Astrocyte (in vitro differentiated cells and primary cell): ENCODE measurements at places on chromosomes 16 and 17. TPM values are rescaled to one million over a fixed set of nuclear protein-coding genes. Genes with fewer than 3 reads are reported as not detected.
A peak's percentile ranks its signal among the peaks of the same experiment; 100 is the strongest.

- DNase-seq = no peak
Measured at GRCh38 chr16:9090101-9090959, 1.1 kb upstream of the HAPSTR1 start.

- DNase-seq = no peak
Measured at GRCh38 chr16:1884155-1884760, 12.3 kb upstream of the MEIOB start.

DNA sequence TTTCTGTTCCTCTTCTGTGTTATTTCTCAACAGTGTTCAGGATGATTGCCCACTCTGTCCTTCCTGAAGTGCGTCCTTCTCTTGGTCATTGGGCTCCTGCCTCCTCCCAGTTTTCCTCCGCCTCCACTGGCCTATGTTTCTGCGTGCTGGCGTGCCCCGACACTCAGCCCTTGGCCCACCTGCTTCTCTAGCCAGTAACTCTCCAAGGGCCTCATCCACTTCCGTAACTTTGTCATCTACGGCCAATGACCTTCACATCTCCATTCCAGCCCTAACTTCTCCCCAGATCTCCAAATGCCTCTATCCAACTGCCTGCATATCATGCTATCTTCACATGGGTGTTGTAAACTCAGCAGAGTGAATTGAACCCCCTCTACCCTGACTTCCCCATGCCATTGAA lies 39.6 kb upstream of the RPL38 start:
- no peak for DNase-seq

Gene C16orf54
- not detected in 2 replicates for total RNA-seq

GRCh38 chr16:78961464-78961863 lies 639.1 kb downstream of the MAF start:
- no peak for DNase-seq

DNA sequence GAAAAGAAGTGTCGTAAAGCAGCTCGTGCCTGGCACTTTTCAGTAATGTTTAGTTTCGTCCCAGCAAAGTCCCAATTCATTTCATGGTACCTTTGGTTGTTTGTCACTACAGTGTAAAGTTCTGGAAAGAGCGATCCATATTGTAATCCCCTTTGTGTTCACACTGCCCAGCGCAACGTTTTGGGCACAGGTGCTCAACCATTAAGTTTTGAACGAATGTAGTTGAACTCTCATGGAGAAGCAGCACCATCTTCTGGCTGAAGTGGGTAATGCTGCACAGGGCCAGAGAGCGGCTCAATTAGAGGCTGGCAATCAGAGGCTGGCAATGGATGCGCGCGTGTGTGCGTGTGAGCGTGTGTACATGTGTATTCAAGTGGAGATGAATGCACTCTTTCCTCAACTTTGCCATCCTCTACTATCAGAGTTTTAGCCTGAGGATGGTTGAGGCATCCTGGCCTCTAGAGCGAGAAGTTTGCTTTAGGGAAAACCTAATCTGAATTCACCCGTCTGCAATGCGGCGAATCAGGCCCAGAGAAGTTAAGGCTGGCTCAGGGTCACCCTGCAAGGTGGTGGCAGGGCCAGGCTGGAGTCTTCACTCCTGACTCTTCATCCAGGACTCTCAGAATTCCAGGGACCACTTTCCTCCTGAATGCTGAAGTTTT lies 29.9 kb downstream of the DYNLL2 start:
- peak; percentile 22 for DNase-seq

- no peak for DNase-seq
Measured at GRCh38 chr17:18994631-18995030, 9.9 kb downstream of the FAM83G start.

Gene PYDC1
- total RNA-seq = not detected in 2 replicates

Gene KRTAP3-1
- total RNA-seq = not detected in 2 replicates

Gene KRTAP4-1
- total RNA-seq = not detected in 2 replicates

GRCh38 chr17:55198690-55199370 lies 65.9 kb upstream of the HLF start:
- DNase-seq = no peak

- no peak for DNase-seq
Measured at GRCh38 chr17:79000396-79001189, 9.0 kb downstream of the CANT1 start.

Gene SNAI3
- 0.22 and 0.48 TPM in 2 replicates for total RNA-seq

Gene RPUSD1
- total RNA-seq = 27.5 and 28.8 TPM in 2 replicates

- no peak for DNase-seq
Measured at GRCh38 chr16:12716658-12717057, 87.0 kb downstream of the CPPED1 start.

DNA sequence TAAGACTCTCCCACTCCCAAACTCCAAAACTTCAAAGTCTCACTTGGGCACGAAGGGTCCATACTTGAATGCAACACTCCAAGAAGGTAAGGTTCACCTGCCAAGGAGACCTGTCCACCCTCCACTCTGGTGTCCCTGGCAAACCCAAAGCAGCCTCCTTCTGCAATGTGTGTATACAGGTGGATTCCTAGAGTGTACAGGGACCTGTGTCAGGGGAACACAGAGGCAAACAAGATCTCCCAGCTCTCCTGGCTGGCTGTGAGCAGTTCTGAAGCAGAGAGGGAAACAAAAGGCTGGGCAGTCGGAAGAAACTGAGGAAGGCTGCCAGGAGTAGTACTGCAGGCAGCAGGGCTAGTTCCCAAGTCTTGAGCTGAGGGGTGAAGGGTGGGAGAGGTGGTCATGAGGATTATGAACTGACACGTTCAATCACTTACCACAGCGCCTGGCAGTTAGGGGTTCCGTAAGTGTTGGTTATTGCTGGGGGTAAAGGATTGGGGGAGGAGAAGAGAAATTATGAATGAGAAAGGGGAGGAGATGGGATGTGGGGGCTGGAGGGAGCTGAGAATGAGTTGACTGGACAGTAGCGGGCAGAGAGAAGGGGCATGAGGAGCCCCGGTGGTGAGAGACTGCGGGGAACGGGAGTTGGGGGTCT lies 795 bp downstream of the KCTD13 start:
- DNase-seq = no peak

Gene FAM222B
- total RNA-seq = 51.4 and 53.0 TPM in 2 replicates

DNA sequence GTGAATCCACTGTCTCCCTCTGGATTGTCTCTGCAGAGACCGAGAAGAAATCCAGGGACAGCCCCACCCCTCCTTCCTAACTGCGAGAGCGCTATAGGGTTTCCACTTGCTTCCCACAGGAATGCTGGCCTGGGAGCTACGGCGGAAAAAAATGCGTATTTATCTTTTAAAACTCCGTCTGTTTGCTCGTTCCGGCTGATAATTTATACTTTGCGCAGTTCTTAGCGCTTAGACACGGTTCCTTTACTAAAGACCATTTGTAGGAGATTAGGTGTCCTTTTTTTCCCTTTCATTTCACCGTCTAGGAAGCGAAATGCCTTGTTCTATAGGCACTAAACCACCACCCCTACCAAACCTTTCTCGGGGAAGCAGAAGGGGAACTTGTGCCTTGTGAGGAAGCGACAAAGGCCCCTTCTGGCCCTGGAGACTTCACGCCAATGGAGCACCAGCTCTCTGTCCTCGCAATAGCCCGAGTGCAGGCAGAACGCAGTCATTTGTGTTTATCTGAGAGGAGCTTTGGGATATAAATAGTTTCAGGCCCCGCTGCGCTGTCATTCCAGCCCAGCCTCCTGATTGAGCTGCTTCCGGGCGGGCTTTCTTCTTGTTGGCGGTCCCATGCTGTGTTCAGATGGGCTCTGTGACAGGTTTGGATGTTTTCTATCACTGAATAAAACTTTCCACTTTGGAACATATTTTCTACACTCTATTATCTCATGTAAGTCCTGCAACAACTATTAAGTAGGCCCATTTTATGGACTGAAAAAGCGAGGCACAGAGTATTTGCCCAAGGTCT lies 791 bp upstream of the SUPT4H1 start:
- DNase-seq = peak; percentile 65

DNA sequence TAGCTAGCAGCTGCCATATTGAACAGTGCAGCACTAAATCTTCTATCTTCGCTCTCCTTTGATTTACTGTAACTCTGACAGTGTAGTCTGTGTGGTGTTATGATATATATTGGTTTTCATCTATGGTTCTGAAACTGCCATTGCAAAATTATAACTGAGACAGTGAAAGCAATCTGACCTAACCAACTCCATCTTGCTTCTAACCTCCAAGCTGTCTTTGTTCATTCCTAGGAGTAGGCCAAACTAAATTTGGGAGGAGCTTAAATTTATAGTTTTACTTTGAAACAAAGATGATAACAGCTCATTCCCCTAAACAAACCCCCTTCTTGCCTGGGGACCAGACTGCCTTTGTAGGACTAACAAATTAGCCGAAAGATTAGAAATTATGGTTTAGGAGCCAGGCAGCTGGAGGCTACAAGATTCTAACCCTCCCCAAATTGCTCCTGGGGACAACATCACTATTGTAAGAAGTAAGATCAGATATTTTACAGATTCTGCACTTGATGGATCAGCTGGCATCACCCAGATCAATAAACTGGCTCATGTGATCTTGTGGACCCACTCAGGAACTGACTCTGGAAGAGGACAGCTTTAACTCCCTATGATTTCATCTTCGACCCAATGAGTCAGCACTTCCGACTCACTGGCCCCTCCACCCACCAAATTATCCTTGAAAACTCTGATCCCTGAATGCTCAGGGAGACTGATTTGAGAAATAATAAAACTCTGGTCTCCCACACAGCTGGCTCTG lies 47.0 kb upstream of the FBXO47 start:
- DNase-seq = peak; percentile 60

Gene GPRC5C
- 65.3 and 70.4 TPM in 2 replicates for total RNA-seq

Gene TPSG1
- total RNA-seq = not detected in 2 replicates

Gene APOH
- not detected in 2 replicates for total RNA-seq
